ENCODE measurements at places on chromosomes 4 and X.

GRCh38 chr4:189497516-189497915 lies 443.2 kb upstream of the FRG1 start:
- no peak for DNase-seq

DNA sequence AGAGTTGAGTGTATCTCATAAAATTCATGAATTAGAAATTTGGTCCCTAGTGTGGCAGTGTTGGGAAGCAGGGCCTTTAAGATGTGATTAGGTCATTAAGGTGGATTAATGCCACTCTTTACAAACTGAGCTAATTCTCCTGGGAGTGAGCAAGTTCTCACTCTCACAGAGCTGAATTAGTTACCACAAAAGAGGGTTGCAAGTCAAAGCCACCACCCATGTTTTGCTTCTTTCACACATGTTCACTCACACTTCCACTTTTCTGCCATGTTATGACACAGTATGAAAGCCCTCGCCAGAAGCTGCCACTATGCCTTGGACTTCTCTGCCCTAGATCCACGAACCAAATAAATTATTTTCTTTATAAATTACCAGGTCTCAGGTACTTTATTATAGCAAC lies 332.1 kb downstream of the ARAP2 start:
- no peak for DNase-seq

DNA sequence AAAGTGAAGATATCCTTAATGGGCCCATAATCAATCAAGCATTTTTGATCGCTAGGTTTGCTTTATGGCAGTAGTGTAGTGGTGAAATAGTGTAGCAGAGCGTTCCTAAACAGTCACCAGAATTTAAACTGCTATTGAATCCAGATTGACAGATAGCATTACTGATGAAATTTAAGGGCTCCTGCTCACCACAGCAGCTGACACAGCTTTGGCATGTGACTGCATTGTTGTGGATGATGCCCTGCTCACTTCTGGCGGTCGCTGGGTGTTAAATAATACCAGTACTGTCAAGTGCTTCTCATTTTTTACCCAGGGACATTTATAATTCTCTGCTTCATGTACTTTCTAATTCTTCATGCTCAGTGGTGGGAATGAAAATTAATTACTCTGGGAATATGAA lies 102.0 kb upstream of the ARHGAP24 start:
- DNase-seq, result no peak

DNA sequence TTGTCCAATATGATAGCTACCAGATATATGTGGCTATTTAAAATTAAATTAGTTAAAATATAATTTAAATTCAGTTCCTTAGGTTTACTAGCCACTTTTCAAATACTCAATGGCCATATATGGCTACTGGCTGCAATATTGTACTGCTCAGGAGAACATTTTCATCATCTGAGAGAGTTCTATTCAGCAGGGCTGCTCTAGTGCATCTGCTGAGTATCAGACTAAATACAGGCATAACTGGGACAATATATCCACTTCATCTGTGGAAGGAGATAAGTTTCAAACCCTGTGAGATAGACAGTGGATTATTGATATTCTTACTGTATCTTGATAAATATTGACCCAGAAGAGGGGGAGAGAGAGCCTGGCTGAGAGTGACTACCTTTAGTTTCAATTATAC lies 240.1 kb upstream of the ANKRD50 start:
- DNase-seq, result no peak

GRCh38 chr4:87465739-87466366 lies 43.5 kb downstream of the NUDT9 start:
- no peak for DNase-seq

DNA sequence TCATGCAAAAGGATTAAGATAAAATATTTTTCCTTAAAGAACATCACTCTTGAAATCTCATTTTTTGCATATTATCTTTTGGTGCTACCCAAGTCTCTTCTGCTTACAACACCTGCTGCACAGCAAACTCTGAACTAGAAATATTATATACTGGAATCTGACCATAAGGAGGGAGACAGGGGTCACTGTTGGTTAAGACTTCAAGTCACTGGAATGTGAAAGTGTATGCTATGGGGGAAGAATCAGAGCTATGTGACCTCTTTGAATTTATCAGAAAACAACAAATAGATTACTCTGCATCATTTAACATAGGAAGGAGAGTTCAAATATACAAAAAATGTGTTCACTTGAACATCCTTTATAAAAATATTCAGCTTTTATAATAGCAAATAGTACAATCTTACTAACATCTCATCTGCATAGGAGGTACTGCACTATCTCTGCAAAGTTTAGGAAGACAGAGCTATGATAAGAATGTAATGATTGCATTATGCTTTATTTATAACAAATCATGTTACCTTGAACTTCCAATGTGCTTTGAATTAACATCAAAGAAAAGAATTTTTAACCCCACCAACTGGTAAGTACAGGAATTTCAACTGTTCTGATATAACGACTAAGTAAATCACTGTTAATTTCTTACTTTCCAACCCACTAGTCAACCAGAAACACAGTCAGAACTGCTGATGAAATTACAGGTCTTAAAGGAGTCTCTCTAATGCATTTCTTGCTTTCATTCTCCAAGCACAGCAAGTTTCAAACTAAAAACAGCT lies 69.8 kb downstream of the ZNF827 start:
- no peak for DNase-seq

- DNase-seq, result no peak
These were observed 1664.8 kb downstream of the RPA4 start for GRCh38 chrX:98548519-98548918.

DNA sequence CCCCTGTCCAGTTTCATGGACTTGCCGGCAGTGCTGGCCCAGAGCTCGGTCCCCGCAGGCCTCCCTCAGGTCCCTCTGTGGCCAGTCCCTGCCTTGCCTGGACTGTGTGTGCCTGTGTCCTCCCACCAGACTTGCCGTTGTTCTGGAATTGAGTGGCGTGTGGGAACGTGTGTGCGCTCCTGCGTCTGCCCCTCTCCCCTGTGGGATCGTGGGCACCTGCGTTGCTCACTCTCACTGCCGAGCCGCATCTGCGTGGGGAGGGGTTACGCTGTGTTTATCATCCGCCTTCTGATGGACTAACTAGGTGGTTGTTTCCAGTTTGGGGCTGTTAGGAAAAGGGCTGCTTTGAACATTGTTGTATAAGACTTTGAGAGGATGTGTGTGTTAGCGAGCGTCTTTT lies 21.2 kb downstream of the PCGF3 start:
- DNase-seq, result no peak

DNA sequence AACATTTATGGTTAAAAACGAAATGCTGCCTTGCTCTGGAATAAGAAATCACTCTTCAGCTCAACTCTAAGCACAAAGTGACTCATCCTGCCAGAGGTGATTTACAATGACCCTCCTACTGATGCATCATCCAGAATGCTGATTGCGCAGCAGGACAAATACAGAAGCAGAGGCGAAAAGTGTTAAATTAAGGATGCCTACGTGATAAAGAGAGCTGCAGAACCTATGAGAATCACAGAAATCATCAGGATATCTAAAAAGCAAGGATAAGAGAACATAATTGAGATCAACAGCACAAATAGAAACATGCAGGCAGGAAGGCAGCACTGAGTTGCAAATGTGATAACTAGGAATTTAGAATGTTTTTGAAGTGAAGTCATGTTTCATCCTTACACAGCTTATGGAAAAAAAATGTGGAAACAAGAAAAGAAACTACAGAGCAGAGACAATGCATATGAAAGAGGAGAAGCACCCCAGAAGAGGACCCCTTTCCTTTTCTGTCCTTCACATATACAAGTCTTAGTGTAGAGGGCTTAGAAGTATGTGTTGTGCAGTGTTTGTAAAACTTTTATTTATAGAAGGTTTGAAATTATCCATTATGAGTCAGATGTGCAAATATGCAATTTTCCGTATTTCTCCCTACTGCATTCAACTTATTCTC lies 188.4 kb downstream of the SLC7A11 start:
- no peak for DNase-seq

GRCh38 chr4:2963966-2964471 lies 648 bp downstream of the GRK4 start:
- no peak for DNase-seq

GRCh38 chrX:46204721-46205422 lies 340.3 kb downstream of the ZNF674 start:
- no peak for DNase-seq

DNA sequence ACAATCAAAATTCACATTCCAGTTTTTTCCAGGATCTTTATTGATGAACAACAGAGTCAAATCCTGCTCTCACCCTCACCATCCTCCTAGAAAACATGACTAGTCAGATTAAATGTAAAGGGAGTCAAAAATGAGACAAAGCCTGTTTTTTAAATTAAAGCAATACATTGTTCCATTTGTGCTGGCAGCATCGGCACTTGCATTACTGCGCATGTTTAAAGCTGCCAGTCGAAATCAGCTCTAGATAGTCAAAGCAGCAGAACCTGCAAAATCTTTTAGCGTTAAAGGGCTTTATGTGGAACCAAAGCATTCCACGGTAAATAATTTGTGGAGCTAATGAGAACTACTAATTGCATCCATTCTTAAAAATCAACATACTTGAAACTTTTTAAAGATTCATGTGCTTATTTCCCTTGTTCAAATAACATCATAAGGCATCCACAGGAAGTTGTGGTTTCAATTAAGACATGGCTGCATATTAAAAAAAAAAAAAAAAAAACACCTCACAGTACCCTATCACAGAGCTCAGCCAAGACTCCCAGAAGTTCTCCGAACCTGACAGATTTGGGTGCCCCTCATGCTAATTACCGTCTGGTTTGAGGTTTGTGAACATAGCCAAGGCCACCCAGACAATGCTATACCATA lies 82.2 kb downstream of the SH3KBP1 start:
- no peak for DNase-seq
